ENCODE measurements at places on chromosomes 13 and 19. TPM values are rescaled to one million over a fixed set of nuclear protein-coding genes. Genes with fewer than 3 reads are reported as not detected.

Gene FFAR1
- total RNA-seq = not detected

Gene LMO7
- 19.4 TPM for total RNA-seq

Gene MRI1
- total RNA-seq = 26.2 TPM

Gene LHB
- total RNA-seq = not detected

Gene GPR183
- 34.8 TPM for total RNA-seq

Gene CDC16
- 44.2 TPM for total RNA-seq

Gene ZNF441
- 8.4 TPM for total RNA-seq

Gene NCAN
- total RNA-seq = not detected

Gene SYDE1
- total RNA-seq = 39.9 TPM

Gene ZNF320
- total RNA-seq = 17.7 TPM

Gene PGLYRP2
- not detected for total RNA-seq

Gene NR2C2AP
- total RNA-seq = 15.1 TPM

Gene SRRM5
- 0.27 TPM for total RNA-seq

Gene ZNF554
- 3.7 TPM for total RNA-seq

Gene LHFPL6
- 41.7 TPM for total RNA-seq

Gene CDX2
- total RNA-seq = not detected

Gene PTGER1
- total RNA-seq = not detected

Gene CAPN12
- total RNA-seq = 0.54 TPM

Gene CEACAM7
- total RNA-seq = 1.1 TPM

Gene FXYD1
- 107 TPM for total RNA-seq

Gene TLE6
- not detected for total RNA-seq

Gene KLK15
- not detected for total RNA-seq

Gene ZNF709
- 2.5 TPM for total RNA-seq

Gene PLVAP
- total RNA-seq = 10.5 TPM

Gene CEACAM5
- 0.83 TPM for total RNA-seq

Gene LILRA2
- total RNA-seq = 3.1 TPM

Gene GPC5
- 3.0 TPM for total RNA-seq

Gene URAD
- total RNA-seq = not detected

Gene ZNF724
- total RNA-seq = 2.4 TPM

Gene TINCR
- total RNA-seq = 0.41 TPM

Gene LIG4
- total RNA-seq = 8.6 TPM

Gene DPY19L3
- total RNA-seq = 20.1 TPM

Gene C1QTNF9
- total RNA-seq = not detected

Gene ARGLU1
- total RNA-seq = 196 TPM

Gene PLIN5
- total RNA-seq = 3.0 TPM

Gene C19orf33
- total RNA-seq = not detected

Gene NUP58
- total RNA-seq = 50.3 TPM

Gene MLNR
- total RNA-seq = 0.71 TPM

Gene PBX4
- not detected for total RNA-seq

Gene IFNL1
- not detected for total RNA-seq

Gene CEACAM1
- total RNA-seq = 0.55 TPM

Gene IQCN
- 5.8 TPM for total RNA-seq

Gene ZGLP1
- 3.7 TPM for total RNA-seq

Gene NLRP4
- not detected for total RNA-seq

Gene CGB5
- total RNA-seq = not detected

Gene MZF1
- 14.5 TPM for total RNA-seq

Gene SYMPK
- 22.1 TPM for total RNA-seq

Gene VSIG10L
- 0.71 TPM for total RNA-seq

Gene PSG6
- total RNA-seq = not detected

Gene EDNRB
- 17.6 TPM for total RNA-seq

Measured in sigmoid colon (tissue), 7 donors.